Cortex of kidney (tissue), 1 donor: ENCODE measurements at places on chromosomes 2 and 18.

- DNase-seq: no peak
Measured at GRCh38 chr18:486929-487740, 13.4 kb downstream of the COLEC12 start.

DNA sequence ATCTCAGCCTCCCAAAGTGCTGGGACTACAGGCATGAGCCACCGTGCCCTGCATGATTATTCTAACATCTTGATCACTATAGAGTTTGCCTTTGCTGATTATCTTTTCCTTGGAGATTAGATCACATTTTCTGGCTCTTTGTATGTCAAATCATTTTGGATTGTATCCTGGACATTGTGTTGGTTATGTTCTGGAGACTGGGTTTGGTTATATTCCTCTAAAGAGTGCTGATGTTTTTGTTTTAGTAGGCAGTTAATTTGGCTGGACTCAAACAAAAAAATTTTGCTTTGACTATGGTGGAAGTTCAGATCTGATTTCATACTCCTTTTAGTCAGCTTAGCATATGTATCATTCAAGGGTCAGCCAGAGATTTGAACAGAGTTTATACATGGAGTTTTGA is 26.4 kb downstream of the ETAA1 start:
- DNase-seq: no peak

- DNase-seq: no peak
Measured at GRCh38 chr2:129458006-129458405, 521.5 kb upstream of the RAB6C start.

DNA sequence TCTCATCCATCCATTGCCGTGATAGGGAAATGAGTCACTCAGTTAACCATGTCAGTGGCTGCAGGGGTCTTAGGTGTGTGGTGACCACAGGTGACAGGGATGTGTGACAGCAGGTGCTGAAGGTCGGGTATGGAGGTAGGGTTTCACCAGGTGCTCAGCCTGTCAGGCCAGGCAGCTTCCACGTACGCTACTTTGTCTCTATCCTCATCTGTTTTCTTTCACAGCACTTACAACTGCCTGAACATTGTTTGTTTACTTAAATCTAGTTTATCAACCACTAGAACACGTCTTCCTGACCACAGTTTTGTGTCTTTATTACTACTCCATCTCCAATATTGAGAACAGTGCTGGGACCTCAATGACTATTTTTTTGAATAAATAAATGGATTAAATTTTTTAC is 11.4 kb upstream of the UXS1 start:
- no peak for DNase-seq

DNA sequence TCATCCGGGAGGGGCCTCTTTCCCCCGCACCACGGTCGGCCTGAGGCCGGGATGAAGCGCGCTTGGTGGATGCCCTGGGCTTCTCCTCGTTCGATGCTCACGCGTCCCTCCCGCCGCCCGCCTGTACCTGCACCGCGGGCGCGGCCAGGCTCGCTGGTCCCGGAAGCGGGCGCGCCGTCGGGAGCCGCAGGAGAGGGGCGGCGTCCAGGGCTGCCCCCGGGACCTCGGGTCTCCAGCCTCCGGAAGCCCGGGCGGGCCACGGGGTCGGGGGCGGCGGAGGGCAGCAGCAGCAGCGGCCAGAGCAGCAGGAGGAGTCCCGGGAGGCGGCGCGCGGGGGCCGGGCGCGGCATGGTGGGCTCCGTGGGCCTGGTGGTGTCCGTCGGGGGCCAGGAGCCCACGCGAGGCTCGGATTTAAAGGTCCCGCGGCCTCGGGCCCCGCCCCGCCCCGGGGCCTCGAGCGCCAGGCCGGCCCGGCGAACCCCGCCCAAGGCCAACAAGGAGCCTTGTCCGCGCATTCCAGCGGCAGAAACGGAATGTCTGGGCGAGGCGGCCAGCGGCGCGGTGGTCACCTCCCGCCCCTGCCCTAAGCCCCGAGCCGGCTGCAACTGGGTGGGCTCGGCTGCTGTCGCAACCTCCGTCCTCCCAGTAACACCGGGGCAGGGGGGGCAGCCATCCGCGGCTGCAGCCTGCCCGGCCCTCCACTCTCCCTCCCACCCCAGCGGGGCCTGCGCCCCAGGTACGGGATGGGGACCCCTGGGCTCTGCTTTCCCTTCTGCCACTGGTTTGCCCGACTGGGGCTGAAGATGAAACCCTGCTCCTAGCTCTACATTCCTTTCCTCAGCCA is at the start of gene MATN3:
Gene MATN3, minus strand, starts transcription at position 387 of the 844 bp plus-strand sequence. Its CDS starts 37 bp downstream, at position 350.
- DNase-seq: no peak

DNA sequence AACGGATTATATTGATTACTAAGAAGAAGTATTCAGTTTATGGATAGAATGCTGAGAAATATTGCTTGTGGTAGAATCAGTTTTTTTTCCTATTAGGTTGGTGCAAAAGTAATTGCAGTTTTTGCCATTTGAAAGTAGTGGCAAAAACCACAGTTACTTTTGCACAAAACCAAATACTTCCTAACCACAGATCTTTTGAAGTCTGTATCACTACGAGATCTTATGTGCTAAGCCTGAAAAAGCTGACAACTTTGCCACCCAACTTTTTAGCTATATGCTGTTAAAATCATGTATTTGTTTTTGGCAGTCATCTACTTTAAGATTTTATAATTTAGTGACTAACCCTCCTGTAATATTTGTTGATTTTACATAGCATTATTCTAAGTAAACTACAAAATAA is 24.6 kb downstream of the DNAJC10 start:
- no peak for DNase-seq

- DNase-seq: no peak
Measured at GRCh38 chr2:101341901-101342624, 33.6 kb upstream of the RNF149 start.
